ENCODE measurements at places on chromosomes 16 and 17.
A peak's percentile ranks its signal among the peaks of the same experiment; 100 is the strongest.

- no peak for DNase-seq
Measured at GRCh38 chr17:80124351-80124981, 22.5 kb downstream of the EIF4A3 start.

- DNase-seq = no peak
Measured at GRCh38 chr16:74699666-74700065, 996 bp downstream of the MLKL start.

DNA sequence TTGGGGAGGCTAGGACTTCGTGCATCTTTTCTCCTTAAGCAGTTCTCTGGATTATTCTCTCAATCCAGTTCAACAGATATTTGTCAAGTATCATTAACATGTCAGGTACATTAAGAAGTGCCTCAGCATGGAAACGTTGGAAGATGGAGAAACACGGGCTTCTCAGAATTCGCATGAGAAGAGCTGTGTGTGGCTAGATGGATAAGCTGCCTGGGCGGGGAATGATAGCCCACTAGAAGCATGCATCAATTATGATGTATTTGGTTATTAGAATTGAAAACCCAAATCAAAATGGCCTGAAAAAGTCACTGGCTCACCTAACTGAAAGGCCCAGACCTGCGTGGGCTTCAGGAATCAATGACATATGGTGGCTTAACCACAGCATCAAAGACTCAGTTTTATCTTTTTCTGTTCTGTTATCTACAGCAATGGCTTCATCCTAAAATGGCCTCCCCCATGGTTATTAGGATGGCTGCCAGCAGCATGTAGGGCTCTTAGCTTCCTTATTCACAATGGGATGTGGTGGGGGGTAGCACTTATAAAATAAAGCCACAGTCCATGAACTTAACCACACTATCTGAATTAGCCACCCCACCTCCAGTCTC lies 43.9 kb downstream of the MMD start:
- DNase-seq = no peak

DNA sequence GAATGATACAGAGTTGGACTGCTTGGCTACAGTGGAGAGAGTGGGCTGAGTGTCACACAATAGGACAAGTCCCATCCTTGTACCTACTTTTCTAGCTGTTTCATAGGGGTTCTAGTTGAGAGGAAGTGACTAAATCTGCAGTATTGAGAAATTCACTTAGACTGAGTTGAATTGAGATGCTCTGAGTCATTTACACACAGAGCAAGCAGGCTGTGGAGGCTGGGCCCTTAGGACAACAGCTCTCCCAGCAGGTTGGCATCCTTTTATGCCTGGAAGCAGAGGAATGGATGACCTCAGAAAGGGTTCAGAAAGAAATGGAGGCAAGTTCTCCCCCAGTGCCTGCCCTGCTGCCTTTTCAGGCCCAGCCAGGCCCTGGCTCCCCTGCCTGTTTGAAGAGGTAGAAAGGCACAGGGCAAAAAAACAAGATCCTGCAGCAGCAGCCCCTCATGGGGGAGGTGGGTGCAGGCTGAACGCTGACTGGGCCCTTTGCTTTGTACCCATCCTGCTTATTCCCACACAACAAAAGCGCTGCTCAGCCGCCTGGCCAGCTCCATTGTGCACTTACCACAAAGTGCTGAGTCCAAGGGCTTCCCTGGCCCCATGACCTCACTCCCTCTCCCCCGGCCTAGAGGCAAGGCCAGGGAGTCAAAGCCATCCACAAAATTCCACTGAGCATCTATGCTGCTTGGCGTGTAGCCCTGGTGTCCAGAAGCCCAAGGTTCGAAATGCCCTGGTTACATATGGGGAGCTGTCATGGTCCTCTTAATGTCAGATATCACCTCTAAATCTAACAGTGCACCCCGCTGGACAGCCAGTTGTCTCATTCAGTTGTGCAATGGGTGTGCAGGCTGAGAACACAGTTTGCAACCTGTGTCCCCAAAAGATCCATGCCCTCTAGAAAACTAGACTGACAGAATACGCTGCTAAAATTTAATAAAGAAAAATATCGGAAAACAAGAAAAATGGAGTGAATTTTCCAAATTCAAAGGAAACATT lies 5.4 kb upstream of the CRYBA1 start:
- DNase-seq = no peak

DNA sequence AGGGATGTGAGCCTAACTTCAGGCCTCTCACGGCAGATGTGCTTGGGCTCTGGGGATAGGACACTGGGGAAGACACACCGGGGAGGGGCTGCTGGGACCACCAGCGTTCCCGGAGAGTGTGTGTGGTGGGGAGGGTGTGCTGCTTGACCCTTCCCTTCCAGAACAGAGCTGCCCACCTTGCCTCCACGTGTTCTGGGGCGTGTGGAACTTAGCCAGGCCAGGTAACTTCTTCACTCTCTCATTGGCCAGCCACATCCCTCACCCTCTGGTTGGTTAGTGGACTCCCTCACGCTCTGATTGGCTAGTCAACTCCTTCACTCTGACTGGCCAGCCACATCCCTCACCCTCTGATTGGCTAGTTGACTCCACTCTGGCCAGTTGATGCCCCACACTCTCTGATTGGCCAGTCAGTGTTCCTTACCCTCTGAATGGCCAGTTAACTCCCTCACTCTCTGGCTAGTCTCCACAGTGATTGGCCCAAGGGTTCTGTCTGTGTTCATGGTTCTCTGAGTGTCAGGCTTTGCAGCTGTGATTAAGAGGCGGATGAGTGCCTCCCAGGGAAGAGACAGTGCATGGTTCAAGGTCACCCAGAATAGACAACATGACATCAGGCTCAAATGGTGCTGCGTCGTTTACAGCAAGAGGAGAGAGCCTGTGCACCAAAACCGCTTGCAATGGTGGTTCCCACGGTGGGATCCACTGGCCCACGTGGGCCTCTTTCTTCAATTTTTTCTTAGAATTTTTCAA lies 10.0 kb downstream of the TMEM235 start:
- DNase-seq = no peak

DNA sequence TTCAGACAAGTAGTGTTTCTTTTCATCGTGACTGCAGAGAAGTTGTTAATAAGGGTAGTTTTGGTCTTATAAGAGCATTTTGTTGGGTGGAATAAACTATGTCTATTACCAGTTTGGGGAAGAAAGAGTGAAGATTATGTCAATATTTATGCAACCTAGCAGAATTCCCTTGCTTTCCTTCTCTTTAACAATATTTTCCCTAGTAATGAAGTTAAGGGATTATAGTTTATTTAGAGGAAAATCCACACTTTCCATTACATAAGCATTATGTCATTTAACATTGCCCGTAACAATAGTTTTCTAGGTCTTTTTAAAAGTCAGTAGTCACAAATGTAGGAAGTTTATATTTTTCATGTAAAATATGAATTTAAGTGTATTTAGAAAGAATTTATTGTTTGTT lies 2.5 kb upstream of the MAF start:
- DNase-seq = no peak

DNA sequence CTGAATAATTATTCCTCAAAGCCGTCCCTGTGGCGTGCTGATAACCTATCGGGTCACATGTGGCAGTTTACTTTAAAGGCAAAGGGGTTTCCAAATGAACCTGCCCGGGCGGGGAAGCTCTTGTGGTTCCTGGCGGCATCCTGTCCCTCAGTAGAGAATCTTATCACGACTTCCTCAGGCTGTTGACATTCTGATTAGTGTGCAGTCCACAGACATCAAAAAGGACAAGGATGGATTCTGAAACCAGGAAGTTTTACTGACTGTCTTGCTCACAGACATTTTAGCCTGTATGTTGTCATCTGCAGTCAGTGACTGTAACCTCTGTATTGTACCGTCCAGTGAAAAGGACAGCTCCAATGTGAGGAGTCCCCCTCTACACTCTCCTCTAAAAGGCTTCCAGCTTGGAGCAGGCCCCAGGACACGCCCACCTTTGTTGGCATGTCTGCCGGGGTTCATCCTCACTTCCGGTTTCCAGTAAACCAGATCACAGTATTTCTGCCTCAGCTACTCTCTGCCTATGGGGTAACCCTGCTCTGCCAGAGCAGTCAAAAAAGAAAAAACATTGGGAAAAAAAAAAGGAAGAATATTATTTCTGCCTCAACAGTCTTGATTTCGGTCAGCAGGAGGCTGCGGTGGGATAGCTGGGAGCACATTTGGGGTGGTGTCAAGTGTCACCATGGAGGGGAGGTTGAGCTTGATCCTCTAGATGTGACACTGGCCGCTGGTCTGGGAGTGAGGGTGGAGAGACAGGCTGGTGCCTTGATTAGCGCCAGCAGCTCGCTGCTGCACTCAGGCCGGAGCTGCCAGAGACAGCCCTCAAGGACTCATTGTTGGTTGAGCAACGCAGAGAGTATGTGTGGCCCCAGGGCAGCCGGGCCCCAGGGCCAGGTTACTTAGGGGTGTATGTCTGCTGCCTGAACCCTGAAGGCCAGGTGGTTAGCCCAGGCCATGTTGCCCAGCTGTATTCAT lies 89.0 kb upstream of the DNAH17 start:
- DNase-seq = peak; percentile 17

DNA sequence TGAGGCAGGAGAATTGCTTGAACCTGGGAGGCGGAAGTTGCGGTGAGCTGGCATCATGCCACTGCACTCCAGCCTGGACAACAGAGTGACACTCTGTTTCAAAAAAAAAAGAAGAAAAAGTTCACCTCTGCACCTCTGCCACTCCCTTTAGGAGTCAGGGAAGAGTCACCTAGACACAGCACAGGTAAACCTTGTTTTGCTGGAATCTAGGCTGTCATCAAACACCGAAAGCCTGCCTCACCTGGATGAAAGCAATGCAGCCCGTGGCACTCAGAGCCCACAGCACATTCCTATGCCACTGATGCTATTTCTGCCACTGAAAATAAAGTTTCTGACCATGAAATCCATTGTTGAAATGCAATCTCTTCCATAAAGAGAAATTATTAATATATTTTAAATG lies 22.2 kb downstream of the CFAP52 start:
- DNase-seq = no peak

GRCh38 chr17:49382556-49382955 lies 20.5 kb upstream of the ZNF652 start:
- DNase-seq = no peak

DNA sequence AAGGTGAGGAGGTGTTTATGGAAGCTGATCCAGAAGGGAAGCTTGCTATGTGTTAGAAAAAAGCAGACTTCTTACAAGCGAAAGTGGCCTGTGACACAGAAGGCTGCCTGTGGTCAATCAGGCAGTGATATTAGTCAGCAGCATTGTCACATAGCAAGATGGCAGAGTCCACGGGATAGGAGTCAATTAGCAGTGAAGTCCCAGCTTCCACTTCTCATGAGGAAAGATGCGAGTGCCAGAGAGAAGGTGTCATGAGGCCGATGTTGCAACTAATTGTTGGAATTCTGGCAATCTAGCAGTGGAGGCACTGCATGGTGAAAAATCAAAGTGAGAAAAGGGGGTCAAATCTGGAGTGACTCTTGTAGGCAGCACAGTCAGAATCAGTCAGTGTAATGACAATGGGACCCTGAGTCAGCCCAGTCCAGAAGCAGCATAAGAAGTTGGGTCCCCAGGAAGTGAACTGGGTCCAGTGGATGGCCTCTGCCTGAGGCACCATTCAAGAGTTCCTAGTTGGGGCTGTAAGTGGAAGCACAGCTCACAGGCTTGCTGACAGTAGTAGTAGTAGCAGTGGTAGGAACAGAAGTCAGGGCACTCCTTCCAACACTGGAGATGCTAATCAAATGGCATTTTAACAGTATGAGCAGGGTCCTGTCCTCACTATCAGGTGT lies 85.1 kb downstream of the TNFRSF13B start:
- no peak for DNase-seq

- no peak for DNase-seq
Measured at GRCh38 chr17:66165537-66166123, 26.3 kb downstream of the CEP112 start.

- no peak for DNase-seq
Measured at GRCh38 chr17:7552621-7553051, 3.8 kb downstream of the TNFSF12 start.

DNA sequence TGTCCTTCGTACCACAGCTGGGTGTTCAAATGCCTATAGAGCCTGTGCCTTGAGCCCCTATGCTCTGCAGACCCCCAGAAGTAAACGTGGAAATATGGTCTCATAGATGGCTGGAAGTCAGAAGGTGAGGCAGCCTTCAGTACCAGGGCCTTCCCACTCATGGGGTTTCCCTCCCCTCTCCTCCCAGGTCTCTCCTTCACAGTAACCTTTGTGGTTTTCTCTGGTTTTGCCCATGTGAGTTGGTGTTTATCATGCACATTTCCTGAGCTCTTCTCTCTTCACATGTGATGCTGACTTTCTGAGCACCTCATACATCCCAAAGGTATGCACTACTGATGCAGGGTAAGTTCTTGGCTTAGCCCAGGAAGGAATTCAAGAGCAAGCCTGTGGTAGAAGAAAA lies 35.4 kb downstream of the TMEM114 start:
- no peak for DNase-seq

- no peak for DNase-seq
Measured at GRCh38 chr16:50271148-50272041, 5.0 kb downstream of the ADCY7 start.

DNA sequence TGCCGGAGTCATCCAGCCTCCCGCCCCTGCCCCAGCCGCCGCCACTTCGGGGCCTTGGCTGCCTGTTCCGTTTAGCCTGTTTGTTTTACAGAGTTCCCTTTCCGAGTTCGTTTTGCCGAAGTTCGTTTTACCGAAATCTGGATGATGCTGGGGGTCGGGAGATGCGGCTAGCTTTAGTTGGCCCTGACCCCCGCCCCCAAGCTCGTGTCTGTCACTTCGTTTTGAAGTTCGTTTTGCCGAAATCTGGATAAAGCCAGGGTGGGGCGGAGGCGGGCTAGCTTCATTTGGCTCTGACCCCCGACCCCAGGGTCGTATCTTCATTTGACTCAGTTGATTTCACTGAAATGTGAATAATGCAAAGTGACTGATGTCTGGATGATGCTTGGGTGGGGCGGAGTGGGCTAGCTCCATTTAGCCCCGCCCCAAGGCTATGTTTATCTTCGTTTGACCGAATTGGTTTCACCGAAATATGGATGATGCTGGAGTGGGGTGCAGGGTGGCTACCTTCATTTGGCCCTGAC lies 591 bp downstream of the PSMD7 start:
- peak; percentile 5 for DNase-seq

DNA sequence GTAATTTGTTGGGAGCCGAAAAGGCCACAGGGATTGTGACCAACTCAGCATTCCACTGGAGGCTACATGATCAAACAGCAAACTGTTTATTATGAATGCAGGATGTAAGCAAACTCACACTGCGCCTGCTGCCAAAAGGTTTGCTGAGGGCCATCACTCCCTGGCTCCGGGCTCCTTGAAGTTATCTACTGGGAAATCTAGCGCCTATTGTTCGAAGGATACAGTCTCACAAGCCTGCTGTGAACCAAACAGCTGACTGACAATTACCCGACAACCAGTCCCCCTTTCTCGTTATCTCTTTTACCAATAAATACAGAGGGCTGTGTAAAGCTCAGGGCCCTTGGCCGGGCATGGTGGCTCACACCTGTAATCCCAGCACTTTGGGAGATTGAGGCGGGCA lies 52.5 kb downstream of the BCL7C start:
- no peak for DNase-seq

- no peak for DNase-seq
Measured at GRCh38 chr16:73326770-73327470, 279.0 kb upstream of the ZFHX3 start.

Data from activated T-cell treated with anti-CD3 and anti-CD28 coated beads, Interleukin-2, amount 50 U/mL, for 4 hours (primary cell).